ENCODE measurements at places on chromosomes 1 and 21.

DNA sequence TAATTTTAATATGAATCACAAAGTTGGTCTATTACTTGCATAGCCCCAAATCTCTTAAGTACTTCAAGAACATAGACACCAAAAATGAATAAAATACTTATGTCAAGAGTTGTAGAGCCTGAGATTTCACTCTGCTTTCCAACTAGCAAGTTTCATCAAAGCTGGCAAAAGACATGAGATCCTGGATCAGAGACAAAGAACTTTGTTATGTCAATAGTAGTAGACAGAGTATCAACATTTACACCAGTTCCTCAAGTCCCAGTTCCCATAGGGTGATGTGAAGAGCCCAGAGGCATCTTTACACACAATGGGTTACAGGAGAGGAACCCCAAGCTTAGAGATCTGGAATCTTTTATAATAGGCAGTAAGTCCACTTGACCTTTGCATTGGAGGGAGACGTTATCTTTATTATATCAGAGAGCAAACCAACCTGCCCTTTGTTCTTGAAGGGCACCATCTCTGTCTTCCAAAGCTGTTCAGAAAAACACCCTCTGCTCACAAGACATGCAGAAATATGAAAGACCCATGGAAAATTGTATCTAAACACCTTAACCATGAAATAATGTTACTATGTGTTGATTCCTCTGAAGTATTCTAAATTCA is 174.4 kb upstream of the GALNT2 start:
- DNase-seq, result no peak

DNA sequence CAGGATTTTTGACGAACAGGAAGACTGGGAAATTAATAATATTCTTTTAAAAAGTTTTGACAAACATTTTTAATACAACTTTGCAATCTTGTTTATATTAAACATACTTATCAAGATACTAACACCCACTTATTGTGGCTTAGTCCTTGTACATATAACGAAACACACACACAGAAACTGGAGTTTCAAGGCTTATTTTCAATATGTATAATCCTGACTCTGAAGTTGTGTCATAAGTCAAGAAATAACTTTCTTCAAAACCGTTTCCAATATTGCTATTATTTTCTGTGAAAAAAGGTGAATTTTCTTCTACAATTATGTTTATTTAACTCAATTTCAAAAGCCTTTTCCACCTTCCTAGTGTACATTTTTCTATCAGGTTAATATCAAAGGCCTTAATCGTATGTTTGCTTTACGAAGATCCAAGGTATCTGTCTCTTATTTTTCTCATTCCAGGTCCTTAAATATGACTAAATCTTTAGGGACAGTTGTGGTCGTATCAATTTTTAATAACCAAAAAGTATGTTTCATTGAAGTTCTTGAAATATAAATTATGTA is 1.8 kb downstream of the CDKN2C start:
- DNase-seq, result no peak

DNA sequence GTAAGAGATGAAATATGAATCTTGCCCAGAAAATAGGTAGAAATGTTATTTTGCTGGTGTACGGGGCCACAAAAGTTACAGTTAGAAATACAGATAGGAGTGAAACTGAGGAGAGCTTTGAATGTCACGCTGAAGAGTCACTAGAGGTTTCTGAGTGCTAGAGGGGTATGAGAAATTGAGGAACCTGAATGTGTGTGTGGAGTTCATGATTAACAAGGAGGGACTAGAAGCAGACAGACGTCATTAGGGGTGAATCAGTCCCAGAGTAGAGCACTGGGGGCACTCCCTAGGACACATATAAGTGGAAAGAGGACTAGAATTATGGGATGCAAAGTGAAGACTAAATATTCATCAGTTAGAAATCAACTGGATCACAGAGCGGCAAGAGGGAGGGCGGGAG is 188.9 kb upstream of the MAP1LC3C start:
- no peak for DNase-seq

- no peak for DNase-seq
These were observed 390.0 kb downstream of the DISC1 start for GRCh38 chr1:232016616-232017015.

- DNase-seq, result no peak
These were observed 194.2 kb upstream of the NFIA start for GRCh38 chr1:60888126-60888525.

DNA sequence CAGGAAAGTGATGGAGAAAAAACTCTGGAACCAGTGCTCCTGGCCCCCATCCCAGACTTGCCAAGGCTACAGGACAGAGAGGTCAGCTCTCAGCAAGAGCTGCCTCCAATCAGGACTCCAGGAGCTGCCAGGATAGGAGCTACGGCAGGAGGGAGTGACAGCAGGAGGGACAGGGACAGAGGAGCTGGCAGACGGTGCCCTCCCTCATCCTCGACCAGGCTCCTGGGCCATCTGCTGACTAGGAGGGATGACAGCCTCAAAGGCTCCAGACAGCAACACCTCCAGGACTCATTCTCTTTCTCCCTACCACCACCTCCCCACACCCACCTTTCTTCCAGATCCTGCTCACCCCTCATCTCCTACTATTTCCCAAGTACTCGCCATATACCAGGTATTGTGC is 22.7 kb downstream of the DLGAP3 start:
- DNase-seq, result peak; percentile 92

- DNase-seq, result no peak
These were observed 288.5 kb downstream of the TPR start for GRCh38 chr1:186086583-186086982.

GRCh38 chr1:175628548-175629317 is 114.7 kb downstream of the TNR start:
- DNase-seq, result no peak

GRCh38 chr1:56399795-56400194 is 179.6 kb downstream of the PLPP3 start:
- DNase-seq, result no peak
